ENCODE measurements at places on chromosomes 12 and 14. TPM values are rescaled to one million over a fixed set of nuclear protein-coding genes. Genes with fewer than 3 reads are reported as not detected.

Gene HCAR1
- total RNA-seq: not detected

Gene NKX2-8
- not detected for total RNA-seq

Gene SLC39A9
- total RNA-seq: 55.2 TPM

Gene TSHR
- 0.15 TPM for total RNA-seq

Gene HAL
- total RNA-seq: 210 TPM

Gene PPP4R4
- 0.28 TPM for total RNA-seq

Gene RILPL1
- 3.4 TPM for total RNA-seq

Gene TAS2R46
- 0.38 TPM for total RNA-seq

Gene TMTC1
- 5.4 TPM for total RNA-seq

Gene STYK1
- not detected for total RNA-seq

Gene CLEC1B
- 10.7 TPM for total RNA-seq

GRCh38 chr14:57928732-57929131 is 62.8 kb upstream of the SLC35F4 start:
- no peak for DNase-seq

GRCh38 chr12:98198261-98198982 is 317.0 kb upstream of the TMPO start:
- DNase-seq: no peak

GRCh38 chr14:58133739-58134138 is 18.3 kb downstream of the ARMH4 start:
- DNase-seq: no peak

DNA sequence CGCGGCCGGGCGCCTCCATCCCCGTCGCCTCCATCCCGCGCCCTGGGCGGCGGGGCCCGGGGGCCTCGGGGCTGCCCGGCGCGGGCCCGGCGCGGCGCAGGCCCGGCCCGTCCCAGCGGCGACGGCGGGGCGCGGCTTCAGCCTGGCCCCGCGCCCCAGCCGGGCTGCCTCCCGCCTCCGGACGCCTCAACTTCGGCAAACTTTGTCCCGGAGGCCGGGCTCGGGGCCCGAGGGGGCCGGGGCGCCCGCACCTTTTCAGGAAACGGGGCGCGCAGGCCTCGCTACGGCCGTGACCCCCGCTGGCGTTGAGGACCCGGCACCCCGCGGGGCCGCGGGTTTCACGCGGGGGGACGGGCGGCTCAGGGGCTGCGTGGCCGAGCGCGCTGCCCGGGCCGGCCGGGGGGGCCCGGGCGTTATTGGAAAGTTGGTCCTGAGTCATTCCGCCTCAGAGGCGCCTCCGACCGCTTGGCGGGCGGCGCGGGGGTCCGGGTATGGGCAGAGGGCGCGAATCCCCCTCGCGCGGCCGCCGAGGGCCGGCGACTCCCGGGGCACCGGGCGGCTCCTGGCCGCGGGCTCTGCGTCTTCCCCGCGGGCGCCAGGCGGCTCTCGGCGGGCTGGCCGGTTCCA is 575 bp downstream of the TRAF3 start:
- peak; percentile 62 for DNase-seq

GRCh38 chr12:1839464-1839863 is 19.1 kb downstream of the LRTM2 start:
- DNase-seq: no peak

DNA sequence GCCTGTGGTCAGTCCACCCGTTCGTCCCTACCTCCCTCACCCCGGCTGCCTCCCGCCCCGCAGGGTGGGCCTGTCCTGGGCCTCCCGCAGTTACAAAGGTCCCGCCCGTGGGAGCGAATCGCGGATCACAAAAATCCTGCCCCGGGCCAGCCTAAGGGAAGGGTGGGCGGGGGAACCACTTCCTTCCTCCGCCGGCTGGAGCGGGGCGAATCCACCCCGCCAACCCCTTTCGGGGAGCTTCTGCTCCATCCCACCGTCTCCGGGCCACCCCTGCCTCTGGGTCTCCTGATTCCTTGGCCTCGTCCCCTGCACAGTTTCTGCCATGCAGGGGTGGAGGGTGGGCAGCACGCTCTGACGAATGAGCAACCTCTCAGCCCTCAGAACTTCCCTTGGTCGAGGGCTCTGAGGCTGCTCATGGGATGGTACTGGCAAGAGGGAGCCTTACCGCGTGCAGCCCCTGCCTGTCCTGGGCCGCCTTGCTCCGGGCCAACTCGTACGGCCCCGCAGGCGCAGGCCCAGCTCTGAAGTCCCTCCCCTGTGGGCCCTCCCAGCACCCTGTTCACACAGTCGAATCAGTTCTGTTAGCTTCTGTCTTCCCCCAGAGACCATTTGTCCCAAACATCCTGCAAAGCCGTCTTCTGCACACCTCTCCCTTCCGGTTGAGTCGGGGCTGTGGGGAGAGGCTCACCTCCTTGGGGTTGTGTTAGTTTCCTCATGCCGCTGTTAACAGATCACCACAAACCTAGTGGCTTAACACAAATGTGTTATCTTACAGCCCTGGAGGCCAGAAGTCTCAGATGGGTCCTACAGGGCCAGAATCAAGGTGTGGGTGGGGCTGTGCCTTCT is 589 bp upstream of the HVCN1 start:
- no peak for DNase-seq

GRCh38 chr12:107225635-107226034 is 132.3 kb upstream of the CRY1 start:
- no peak for DNase-seq

DNA sequence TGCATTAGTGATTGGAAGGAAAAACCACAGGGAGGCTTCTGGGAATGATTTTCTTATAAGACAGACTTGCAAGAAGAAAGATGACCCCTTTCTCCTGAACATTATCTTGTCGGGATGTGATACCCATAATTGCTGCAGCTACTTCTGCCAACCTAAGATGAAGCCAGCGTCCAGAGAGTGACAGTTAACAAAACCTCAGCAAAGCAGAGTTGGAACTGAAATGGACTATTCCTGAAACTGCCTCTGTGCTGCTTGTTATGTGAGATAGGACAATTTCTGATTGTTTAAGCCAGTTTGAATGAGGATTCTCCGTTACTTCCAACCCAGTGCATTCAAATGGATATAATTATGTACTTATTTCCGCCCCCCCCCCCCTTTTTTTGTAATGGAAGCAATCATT is 204.5 kb downstream of the ERC1 start:
- no peak for DNase-seq

DNA sequence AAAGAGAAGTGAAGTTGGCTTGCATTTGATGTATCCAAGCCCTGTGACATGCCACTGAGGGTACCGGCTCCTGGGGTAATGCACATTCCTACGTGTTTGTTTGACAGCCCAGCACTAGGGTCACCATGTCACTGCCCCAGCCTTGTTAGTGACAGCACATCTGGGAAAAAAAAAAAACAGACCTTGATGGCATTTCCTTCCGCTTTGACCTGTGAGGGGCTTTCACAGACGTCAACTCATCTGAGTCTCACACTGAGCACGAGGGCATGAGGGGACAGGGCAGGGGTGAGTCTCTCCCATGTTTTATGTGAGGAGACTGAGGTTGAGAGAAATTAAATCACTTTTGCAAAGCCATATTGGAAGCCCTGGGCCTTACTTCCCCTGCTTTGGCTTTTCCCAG is 111.5 kb downstream of the NUAK1 start:
- no peak for DNase-seq

DNA sequence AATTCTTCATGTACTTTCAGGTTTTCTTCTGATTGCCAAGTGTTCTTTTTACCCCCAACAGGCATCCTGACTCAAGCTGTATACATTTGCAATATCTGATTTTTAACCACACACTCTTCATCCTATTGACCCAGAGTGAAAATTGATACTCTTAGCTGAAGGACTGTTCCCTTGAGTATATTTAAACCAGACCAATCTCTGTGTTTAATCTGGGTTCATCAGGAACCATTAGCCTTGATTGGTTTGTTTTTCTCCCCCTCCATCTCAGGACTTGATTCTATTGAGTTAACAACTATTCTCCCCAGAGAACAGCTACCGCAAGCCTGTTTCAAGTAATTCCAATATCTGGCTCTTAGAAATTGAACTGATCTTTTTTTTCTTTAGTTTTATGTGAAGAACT is 222.3 kb upstream of the NOVA1 start:
- DNase-seq: no peak

GRCh38 chr14:106419376-106419965 is 893.1 kb downstream of the TMEM121 start:
- DNase-seq: no peak

DNA sequence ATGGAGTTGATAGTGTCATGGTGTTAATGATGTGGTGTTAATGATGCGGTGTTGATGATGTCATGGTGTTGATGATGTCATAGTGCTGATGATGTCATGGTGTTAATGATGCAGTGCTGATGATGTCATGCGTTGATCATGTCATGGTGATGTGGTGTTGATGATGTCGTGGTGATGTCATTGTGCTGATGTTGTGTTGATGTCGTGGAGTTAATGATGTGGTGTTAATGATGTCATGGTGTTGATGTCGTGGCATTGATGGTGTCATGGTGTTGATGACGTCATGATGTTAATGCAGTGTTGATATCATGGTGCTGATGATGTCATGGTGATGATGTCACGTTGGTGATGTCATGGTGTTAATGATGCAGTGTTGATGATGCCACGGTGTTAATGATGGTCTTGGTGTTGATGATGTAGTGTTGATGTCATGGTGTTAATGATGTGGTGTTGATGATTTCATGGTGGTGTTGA is 49.1 kb upstream of the RIMBP2 start:
- DNase-seq: no peak

- no peak for DNase-seq
Observed at GRCh38 chr14:74754157-74754556, 9.0 kb upstream of the YLPM1 start.

DNA sequence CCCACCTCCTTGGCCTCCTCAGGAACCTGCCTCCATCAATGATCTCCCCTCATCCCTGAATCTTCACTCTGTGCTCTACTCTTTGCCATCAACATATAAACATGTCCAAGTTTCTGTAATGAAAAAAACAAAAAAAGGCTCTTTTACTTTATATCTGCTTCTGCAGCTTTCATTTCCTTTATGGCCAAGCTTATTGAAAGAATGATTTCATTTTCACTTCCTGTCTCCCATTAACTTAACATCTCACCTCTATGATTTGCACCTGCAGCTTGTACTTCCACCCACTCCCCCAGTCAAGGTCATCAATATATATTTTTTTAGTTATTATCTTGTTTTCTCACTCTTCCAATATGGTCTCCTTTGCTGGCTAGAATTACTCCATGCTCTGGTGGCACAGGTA is 15.6 kb upstream of the RNU6-7 start:
- no peak for DNase-seq

DNA sequence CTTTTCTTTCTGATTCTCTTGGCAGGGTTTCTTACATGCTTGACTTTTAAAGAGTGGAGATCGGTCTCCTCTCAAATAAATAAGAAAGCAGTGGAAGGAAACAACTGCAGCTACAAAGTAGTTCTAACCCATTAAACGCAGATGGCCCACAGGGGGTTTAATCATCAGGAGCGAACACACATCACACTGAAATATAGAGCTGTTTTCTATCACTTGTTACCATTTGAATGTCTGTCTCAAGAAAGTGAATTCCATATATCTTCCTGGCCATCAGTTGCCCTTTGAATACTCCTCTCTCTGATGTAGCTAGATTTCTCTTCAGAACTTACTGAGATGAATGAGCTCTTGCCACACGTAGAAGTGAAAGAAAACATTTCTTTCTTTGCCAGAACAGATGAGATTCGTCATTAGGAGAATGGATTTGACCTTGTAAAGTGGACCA is 29.1 kb downstream of the ALX1 start:
- DNase-seq: no peak

DNA sequence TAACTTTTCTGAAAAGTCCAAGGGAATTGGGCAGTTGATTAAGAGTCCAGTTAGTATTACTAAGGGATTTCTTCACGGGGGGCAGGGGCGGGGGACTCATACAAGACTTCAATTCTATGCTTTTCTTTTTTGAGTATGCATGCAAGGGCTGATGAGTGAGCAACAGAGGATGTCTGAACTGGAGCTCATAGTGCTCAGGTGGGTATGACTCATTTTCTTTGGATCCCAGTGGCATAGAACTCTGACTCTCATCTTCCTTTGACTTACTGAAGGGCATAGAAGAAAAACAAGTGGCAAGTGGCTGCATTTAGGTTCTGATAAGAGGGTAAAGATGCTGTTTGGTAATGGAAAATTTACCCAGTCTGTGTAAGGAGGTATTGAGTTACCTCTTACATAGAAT is 749.2 kb downstream of the NOVA1 start:
- DNase-seq: no peak

GRCh38 chr14:69713209-69713781 is 53.6 kb upstream of the SRSF5 start:
- DNase-seq: no peak

DNA sequence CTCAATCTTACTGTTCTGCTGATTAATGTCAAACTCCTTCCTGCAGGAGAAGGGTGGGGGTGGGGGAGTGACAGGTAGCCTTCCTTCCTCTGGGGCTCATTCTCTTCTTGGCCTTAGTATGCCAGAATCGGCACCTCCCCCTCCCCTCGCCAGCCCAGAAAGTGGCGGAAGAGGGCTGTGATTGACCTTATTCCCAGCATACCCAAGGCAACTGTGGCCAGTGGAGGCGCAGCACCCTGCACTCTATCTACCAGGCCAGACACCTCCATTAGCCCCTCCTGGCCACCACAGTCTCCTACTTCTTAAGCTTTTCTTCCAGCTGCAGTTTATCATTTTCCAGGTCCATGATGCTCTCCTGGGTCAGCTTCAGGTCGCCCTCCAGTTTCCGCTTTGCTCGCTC is 15.5 kb downstream of the MYH6 start:
- no peak for DNase-seq

All from left lobe of liver (tissue), 2 donors.